AG04449 (cell line): ENCODE measurements at places on chromosomes 13 and 19.

DNA sequence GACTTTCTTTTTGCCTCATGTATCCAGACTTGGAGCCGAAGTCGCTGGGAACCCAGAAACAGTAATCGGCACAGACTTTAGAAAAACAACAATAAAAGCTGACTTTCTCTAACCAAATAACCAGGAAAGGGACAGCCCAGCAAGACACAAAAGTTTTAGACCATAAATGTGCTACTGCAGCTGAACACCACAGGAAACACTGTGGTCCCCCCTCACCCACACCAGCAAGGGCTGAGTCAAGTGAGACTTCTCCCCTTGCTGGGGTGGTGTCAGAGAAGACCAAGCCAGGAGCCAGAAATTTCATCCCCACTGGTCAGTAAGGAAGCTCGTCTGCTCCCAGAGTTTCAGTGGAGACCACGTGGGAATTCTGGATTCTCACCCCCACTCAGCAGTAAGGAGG, 70.6 kb downstream of the ESD start:
- no peak for DNase-seq

DNA sequence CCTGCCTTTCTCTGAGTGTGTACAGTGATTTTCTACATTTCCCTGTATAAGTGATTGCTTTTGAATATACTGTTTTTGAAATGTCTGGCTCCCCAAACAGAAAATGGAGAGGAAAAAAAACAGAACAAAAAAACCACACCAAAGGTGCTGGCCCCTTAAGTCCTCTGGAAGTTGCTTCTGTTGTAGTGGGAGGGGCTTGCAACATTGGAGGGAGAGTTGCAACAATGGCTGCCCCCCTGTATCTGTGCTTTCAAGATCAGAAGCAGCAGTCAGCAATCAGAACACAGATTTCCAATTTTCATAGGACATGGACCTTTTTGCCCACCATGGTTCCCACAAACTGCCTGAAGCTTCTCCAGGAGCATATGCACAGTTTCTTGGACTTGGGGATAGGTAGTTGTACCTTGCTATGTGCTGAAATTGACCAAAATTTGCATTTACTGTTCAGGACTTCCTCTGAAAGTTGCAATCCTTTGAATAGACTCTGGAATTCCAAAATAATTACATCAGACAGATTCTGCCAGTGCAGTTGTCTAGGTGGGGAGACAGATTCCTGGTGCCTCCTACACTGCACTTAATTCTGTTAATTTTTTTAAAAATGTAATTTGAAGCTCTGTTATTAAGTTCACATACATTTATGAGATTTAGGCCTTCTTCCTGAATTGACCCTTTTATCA, 13.8 kb downstream of the BIVM start:
- no peak for DNase-seq

DNA sequence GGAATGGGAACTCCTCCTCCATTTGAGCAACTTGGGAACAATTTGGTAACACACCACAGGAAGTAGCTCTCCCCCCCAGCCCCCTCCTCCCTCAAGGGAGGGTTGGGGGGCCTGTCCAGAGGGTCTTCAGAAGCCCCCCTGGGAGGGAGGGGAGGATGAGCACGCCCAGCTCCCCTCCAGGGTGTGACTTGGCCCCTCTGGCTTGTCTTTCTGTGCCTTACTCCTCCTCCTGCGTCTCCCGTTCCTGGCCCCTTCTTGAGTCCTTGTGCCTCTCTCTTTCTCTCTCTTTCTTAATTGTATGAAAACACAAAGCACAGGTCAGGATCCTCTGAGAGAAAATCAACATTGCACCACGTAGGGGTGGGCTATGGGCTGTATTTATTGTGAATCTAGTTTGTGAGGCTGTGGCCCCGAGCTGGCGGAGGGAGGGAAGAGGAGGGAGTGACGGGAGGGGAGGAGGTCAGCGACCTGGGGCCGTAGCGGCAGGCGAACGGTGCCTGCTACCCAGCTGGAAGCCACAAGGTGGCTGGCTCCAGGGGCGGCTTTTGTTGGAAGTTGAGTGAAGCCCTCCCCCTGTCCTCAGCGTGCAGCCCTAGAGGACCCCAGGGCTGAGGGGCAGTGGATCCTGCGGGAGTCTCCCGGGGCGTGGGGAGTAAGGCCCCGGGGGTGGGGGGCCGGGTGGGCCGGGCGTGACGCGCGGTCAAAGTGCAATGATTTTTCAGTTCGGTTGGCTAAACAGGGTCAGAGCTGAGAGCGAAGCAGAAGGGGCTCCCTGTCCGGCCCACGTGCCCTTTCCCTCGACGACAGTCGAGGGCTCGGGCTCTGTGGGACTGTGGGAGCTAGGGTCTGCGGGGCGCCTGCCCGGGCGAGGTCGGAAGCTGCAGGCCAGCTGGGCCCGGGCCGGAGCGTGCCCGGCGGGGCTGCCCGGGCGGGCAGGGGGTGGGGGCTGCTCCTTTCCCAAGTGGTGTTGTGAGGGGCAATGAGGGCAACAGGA, 6.4 kb downstream of the LYL1 start:
- DNase-seq, result no peak

- DNase-seq, result no peak
Measured at GRCh38 chr19:18419699-18420460, 682 bp downstream of the SSBP4 start.

DNA sequence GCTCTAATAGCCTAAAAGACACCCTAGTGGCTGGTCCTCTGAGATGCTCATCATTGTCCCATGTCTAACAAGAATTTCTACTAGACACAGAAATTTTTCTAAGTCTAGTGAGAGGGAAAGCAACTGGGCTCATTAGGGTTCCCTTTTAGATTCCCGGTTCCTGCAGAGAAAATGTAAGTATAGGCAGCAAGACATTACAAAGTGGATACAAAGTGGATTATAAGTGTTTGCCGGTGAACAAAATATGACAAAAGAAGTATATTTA, 20.8 kb upstream of the TMTC4 start:
- no peak for DNase-seq

DNA sequence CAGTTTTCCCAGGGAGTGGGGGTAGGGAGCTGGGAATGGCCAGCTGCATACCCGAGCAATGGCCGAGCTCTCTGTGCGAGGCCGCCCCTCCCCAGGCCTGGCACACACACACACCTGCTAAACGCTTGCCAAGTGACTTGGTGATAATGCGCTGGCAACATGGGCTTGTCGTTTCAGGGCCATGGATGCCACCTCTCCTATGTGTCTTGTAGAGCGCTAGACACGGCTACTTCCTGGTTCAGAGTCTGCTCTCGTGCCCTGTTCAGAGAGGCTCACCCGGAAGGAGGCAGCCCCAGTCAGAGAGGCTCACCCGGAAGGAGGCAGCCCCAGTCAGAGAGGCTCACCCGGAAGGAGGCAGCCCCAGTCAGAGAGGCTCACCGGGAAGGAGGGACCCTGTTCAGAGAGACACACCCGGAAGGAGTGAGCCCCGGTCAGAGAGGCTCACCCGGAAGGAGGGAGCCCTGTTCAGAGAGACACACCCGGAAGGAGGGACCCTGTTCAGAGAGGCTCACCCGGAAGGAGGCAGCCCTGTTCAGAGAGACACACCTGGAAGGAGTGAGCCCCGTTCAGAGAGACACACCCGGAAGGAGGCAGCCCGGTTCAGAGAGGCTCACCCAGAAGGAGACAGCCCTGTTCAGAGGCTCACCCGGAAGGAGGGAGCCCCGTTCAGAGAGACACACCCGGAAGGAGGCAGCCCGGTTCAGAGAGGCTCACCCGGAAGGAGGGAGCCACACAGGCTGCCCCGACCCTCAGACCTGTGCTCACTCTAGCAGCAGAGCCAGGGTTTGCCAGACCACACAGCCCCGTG, 4.2 kb downstream of the ADPRHL1 start:
- DNase-seq, result no peak

GRCh38 chr13:89899302-89900103, 1448.0 kb upstream of the MIR17HG start:
- DNase-seq, result no peak

GRCh38 chr13:80572923-80573316, 232.0 kb upstream of the SPRY2 start:
- DNase-seq, result no peak

DNA sequence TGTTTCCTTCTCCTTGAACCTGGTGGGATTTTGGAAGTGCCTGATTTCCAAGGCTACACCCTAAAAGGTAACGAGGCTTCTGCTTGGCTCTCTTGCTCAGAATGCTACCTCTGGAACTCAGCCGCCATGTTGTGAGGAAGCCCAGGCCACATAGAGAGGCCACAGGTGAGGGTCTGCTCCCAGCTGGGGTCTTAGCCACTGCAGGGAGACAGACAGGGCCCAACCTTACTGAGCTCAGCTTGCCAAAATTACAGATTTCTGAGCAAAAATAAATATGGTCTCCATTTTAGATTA, 61.4 kb downstream of the GPR12 start:
- no peak for DNase-seq

GRCh38 chr13:101258509-101258908, 157.8 kb downstream of the NALCN start:
- no peak for DNase-seq

- no peak for DNase-seq
Measured at GRCh38 chr13:60258349-60258748, 94.6 kb upstream of the DIAPH3 start.

DNA sequence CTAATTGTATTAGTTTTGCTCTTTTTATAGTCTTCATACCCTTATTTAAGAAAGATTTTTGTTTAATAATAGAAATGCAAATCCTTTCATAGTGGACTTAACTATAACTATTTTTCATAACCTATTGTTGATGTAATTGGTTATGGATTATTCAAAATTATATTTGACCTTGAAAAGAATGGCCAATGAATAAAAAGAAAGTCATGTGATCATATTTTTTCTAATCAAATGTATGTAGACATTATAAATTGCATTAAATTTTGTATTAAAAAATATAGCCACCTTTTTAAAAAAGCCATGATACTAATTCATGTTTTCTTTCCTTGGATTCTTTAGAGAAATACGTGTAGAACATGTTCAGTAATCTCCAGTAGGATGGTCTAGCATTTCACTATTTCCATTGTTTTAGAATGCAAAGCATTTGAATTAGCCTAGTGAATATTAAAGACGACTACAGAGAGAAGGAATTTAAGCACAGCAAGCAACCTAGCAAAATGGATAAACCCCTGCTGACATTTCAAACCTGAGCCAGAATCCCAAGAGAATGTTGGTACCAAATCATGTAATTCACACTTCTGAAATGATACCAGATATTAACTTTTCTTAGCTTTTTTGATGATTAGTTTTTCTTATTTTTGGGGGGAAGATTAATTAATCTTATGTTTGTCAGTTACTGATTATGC, 1297.4 kb upstream of the MIR17HG start:
- no peak for DNase-seq

GRCh38 chr19:55685776-55686175, 10.8 kb downstream of the EPN1 start:
- no peak for DNase-seq

- DNase-seq, result peak; percentile 67
Measured at GRCh38 chr19:10332965-10333757, at the start of gene RAVER1. TSS of gene RAVER1 (minus strand) at chr19:10333529. CDS start at chr19:10333507, 22 bp downstream.

DNA sequence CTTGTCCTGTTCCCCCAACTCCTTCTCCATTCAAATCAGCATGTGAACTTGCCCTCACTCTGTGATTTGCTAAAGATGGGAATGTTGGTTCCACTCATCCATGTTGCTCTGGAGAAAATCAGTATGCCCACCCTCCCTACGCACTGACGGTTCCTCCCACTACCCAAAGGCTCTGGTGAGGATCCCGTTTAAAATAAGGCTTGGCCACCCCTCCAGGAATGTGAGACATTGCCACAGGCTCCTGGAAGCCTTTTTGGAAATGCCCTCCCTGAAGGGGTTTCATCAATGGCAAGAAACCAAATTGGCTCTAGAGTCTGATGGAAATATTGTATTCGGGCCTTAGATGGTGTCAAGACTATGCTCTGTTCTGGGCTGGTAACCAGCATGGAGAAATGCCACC, 187.3 kb downstream of the USP12 start:
- no peak for DNase-seq

GRCh38 chr19:513368-514165, 6.3 kb downstream of the TPGS1 start:
- DNase-seq, result no peak

GRCh38 chr13:81320516-81320915, 979.6 kb upstream of the SPRY2 start:
- DNase-seq, result no peak

GRCh38 chr13:99375738-99376080, 68.5 kb upstream of the GPR183 start:
- no peak for DNase-seq

DNA sequence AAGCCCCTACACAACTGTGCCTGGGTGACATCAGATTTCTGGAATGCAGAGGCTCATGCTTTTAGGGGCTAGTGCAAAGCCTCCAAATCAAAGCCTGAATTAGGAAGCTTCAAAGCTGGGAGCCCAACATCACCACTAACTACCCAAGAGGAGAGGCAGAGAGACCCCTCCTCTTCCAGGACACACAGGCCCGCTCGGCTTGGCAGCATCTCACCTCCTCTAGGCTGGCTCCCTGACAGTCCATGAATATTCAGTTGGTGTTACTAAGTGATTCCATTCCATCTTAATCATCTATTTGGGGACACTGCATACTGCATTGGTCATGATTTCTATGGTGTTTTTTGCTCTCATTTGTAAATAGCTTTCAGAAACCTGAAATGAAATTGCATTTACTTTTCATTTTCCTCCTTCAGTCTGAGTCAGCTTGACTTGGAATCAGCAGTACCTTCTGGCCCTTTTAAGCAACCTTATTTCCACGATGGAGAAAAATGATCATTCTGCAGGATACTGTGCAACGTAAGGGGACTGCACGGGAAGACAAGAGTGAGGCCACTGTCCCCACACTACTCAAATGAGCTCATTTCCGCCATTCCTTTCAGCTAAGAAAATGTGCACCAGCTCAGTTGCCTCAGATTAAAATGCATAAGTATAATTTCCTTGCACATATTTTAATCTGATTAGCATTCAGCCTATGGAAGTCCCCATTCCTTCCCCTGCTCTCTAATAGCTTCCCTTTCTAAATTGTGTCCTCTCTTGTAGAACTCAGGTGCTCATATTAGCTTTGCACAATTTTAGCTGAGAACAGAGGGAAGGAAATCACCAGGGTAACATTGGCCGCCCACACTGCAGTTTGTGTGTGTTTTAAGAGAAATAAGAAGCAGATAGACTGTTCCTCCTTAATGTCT, 219.9 kb downstream of the RFC3 start:
- no peak for DNase-seq

- DNase-seq, result no peak
Measured at GRCh38 chr13:43933378-43933777, 53.7 kb downstream of the LACC1 start.

DNA sequence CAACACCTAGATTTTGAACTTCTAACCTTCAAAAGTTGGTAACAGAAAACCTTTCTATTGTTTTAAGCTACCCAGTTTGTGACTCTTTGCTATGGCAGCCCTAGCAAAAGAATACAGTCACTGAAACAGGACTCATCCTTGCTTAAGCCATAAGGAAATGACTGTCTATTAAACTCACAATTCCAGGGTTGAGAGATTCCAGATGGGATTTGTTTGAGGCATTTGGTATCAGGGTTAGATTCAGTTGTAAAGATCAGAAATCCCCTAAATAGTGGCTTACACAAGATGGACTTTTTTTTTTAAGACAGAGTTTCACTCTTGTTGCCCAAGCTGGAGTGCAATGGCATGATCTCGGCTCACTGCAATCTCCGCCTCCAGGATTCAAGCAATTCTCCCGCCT, 41.1 kb upstream of the RGCC start:
- no peak for DNase-seq

- DNase-seq, result no peak
Measured at GRCh38 chr13:107395927-107396662, 819.2 kb downstream of the LIG4 start.
